Stimulated activated CD4-positive, alpha-beta T cell treated with anti-CD3 and anti-CD28 coated beads, Interleukin-12 subunit alpha, Interleukin-12 subunit beta, amount 100 ng/mL, for 48 hours (primary cell): ENCODE measurements at places on chromosomes 7 and 10.
A peak's percentile ranks its signal among the peaks of the same experiment; 100 is the strongest.

- DNase-seq, result no peak
Observed at GRCh38 chr10:118940386-118940785, 89.1 kb upstream of the NANOS1 start.

DNA sequence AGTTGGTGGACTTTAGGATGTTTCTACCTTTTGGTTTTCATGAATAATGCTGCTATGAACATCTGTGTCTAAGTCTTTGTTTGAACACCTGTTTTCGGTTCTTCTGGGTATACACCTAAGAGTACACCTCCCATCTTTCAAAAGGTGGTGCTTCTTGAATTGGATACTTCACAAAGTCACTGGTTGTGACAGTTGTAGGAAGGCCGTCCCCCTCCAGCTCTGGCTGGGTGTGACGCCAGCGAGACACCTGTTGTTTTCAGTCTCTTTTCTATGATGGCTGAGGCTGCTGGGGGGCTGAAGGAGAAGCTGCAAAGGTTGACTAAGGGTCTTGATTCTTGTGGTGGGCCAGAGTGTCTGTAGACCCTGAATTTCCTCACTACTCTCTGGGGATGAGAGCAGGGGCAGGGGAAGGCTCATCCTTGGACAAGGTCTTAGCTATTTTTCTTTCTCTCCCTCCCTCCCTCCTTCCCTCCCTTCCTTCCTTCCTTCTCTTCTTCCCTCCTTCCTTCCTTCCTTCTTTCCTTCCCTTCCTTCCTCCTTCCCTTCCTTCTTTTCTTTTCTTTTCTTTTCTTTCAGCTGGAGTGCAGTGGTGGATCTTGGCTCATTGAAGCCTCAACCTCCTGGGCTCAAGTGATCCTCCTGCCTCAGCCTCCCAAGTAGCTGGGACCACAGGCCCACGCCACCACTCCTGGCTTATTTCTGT lies 5.6 kb downstream of the NEURL1 start:
- no peak for DNase-seq

DNA sequence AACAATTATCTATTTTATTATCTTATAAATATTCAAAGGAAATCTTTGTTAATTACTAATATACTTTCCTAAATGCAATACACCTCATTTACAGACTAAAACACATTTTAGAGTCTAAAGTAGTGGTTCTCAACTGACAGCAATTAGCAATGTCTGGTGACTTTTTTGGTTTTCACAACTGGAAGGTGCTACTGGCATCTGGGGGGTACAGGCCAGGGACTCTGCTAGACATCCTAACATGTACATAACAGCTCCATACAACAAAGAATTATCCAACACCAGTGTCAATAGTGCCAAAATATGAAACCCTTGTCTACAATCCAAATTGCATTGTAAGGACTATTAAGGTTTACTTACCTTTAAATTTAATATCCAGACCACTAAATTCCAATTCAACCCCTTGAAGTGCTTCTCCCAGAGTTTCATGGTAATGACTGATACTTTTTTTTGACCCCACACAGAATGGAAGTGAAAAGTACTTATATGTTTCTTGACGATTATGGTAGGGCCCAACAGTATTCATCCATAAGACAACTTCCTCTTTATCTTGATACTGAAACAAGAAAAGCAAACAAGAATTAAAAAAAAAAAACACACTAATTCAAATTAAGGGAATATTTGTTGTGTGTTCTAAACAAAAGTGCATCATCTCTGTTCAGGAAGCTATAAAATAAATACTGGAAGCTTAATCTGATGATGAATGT lies 10.4 kb downstream of the TM9SF3 start:
- no peak for DNase-seq

DNA sequence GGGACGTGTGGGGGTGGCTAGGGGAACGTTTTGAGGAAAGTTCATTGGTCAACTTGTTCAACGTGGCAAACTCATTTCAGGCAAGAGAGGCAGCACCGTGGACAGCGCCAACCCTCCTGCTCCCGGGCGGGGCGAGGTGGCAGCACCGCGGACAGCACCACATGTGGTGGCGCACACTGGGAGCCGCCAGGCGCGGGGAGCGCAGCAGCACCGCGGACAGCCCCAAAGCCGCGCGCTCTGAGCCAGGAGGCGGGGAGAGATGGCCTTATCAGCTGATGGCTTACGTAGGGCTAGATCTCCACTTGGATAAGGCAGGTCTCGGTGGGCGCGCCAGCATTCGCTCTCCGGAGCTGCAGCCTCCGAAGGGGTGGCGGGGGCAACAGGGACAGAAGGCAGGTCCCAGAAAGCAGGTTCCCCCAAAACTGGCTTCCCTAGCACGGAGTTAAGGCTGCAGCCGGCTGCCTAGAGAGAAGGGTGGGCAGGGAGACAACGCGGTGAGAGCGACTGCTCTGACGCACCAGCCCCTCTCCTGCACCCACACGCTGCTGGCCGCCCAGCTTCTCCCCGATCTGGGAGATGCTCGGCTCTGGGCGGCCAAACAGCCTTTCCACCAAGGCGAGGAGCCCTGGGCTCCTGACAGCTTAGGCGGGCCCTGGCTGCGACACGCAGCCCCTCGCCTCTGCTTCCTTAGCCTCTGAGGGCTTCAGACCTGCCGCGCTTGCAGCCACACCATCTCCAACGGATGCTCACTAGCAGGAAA lies at the start of gene HTR5A:
Gene HTR5A, plus strand, starts transcription at position 333 of the 760 bp plus-strand sequence. CDS start 576 bp downstream, outside the sequence.
- peak; percentile 62 for DNase-seq

GRCh38 chr10:73922007-73922863 lies 11.3 kb downstream of the PLAU start:
- no peak for DNase-seq

DNA sequence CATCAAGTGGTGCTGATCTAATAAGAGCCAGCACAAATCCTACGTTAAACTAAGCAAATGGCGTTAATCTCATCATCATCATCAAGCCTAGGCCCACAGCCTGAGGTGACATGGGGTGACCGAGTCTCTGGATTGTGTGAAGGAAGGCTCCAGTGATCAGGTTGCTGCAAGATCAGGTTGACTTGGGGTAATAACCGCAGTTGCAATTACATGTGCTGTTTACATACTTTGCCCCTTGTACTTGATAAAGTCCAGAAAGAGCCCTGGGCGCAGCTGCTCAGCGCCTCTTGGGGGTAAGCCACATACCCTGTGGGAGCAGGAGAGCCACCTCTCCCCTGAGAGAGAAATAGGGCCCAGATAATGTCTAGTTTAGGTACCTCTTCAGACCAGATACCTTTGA lies 228.1 kb downstream of the WDR11 start:
- no peak for DNase-seq

GRCh38 chr10:55820071-55820470 lies 541.0 kb downstream of the ZWINT start:
- no peak for DNase-seq

DNA sequence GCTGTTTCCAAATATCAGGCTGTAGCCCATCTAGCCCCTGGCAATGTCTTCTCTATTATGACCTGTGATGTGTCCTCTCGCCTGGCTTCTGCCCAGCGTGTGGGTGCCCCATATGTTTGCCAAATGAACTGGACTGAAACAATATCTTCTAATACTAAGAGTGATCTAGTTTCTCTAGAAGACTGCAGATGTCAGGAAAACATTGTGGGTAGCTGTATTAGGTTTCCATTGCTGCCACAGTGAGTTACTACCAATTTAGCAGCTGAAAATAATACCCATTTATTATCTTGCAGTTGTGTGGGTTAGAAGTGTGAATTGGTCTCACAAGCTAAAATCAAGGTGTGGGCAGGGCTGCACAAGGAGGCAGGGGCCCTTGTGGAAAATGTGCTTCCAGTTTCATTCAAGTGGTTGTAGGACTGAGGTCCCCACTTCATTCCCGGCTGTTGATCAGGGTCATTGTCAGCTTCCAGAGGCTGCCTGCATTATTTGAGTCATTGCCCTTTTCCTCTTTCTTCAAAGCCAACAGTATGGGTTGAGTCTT lies 202.8 kb upstream of the BMPER start:
- DNase-seq, result no peak

- DNase-seq, result no peak
Observed at GRCh38 chr10:121618906-121619305, 20.7 kb upstream of the FGFR2 start.

DNA sequence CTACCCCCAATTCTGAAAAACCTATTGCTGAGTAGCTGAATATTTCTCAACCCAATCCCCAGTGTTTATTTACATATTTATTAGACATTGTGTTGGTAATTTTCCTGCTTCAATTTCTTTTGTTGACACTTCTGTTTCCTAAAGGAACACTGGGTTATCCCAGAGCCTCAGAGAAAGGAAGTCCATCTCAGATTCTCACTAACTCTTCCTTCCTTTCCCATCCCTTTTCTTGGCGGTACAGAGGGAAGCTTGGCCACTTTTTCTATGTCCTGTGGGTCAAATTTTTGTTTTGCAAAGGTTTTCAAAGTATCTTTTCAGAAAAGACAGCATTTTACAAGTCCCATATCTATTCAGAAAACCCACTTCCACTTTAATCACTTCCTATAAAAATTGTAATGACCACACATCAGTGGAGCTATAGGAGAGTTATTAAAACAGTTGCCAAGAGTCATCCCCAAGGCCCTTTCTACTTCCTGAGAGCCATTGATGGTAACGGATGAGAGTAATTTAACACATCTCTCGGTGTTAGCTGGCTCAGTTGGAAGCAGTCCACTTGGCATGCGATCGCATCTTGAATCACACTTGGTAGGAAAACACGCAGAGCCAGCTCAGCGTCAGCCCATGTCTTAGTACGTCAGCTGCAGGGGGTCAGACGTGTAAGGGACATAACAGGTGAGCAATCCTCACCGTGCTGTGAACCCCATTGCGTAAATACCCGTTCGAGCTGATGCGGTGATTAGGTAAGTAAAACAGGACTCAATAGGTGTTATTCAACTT lies 231.1 kb upstream of the ADARB2 start:
- DNase-seq, result no peak

- DNase-seq, result no peak
Observed at GRCh38 chr7:19914866-19915265, 141.4 kb upstream of the TMEM196 start.

DNA sequence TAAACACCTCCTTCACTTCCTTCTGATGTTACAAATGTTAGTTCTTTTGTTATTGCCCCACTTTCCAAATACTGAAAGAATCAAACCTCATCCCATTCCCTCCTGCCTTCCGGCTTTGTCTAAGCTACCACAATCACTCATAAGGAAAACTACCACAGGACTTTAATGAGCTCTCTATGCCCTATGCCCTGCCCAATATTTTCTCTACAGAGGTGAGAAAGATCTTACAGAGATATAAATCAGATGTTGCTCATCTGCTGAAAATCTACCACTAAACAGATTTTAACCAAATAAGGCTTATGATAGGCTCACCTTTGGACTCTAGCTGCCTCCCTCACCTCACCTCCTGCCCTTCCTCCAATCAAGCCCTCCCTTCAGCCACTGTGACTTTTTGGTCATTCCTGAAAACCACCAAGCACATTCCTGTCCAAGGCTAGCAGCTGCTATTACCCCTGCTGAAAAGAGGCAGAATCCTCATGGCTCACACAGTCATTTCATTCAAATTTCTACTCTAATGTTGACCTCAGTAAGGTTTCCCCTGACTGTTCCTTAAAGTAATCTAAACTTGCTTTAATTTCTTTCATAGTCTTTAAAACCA lies 7.7 kb downstream of the ZNF33B start:
- DNase-seq, result no peak

DNA sequence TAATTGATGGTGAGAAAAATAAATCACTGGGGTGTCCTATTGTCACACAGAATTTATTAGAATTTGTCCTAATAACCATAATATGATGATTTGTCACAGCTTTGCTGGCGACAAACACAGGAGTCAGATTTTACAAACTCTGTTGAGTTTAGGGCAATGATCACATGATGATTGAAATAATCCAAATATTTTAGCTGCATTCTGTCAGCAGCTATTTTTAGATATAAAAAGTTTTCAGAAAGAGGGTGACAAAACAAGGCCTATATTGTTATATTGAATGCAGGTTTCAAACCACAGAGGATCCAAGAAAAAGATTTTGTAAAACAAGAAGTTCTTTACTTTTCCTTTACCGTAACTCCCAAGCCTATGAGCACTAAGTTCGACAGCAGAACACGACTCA lies 178.8 kb downstream of the ADAM12 start:
- DNase-seq, result no peak

DNA sequence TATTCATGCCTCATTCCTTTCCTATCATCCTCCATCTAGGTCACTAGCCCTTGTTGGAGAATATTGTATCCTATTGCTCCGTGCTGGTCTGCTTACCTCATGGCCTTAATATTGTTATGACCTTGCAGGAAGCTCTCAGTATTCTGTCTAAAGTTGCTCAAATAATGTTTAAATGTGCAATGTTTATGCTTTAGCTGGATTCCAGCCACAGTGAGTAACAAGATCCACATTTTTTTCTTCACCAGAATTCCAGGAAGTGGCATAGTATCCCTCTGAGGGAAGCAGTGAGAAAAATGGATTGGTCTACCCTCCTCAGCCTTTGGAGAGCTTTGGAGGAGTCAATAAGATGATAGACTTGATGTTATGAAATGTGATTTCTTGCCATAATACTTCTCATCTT lies 402.6 kb downstream of the NRG3 start:
- DNase-seq, result no peak

DNA sequence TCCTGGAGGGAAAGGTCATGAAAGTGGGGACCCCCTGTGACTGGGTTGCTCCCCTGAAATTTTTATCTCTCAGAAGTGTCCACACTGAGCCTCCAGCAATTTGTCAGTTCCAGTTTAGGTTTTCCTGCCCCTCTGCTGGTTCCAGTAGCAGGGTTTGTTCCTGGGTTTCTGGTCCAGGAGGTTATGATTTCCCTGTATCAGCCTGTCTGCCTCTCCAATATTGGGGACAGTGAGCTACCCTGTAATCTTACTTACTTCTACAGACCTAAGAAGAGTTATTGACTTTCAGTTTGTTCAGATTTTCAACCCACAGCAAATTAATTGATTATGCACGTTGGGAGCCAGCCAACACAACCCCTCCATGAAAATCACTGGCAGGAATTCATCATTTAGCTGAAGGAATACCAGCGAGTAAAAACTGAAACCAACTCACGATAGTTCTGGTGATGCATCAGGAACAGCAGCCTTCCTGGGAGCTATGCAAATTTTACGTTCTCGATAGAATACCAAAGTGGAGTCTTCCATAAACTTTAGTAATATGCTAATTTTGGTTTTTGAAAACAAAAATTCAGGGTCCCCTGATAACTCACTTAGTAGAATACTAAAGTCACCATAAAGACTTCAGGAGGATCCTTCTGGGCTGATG lies 31.3 kb upstream of the IL15RA start:
- no peak for DNase-seq

- DNase-seq, result peak; percentile 4
Observed at GRCh38 chr7:123367484-123368122, 166.8 kb downstream of the IQUB start.

GRCh38 chr7:77812290-77812685 lies 13.7 kb downstream of the PHTF2 start:
- DNase-seq, result no peak

GRCh38 chr10:14653271-14654161 lies 121.2 kb downstream of the FAM107B start:
- DNase-seq, result no peak

DNA sequence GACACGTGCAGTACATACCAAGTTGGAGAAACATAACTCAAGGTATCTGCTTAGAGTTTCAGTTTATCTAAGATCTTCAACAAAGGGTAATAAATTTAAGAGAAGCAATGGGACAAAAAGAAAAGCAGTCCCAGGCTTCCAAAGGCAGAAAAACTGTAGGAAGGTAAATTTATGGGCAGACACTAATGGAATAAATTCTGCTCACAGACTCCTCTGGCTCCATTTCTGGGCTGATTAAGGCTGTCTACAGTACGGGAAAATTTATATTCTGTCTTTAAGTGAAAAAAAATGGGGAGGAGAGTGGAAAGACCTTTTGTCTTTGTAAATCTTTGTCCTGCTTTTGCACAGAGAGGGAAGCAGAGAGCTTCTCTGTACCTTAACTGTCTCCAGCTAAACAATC lies 587.5 kb upstream of the IGFBP3 start:
- DNase-seq, result no peak
